Hippocampal formation (tissue), 2 donors: ENCODE measurements at places on chromosomes 2 and 18.

DNA sequence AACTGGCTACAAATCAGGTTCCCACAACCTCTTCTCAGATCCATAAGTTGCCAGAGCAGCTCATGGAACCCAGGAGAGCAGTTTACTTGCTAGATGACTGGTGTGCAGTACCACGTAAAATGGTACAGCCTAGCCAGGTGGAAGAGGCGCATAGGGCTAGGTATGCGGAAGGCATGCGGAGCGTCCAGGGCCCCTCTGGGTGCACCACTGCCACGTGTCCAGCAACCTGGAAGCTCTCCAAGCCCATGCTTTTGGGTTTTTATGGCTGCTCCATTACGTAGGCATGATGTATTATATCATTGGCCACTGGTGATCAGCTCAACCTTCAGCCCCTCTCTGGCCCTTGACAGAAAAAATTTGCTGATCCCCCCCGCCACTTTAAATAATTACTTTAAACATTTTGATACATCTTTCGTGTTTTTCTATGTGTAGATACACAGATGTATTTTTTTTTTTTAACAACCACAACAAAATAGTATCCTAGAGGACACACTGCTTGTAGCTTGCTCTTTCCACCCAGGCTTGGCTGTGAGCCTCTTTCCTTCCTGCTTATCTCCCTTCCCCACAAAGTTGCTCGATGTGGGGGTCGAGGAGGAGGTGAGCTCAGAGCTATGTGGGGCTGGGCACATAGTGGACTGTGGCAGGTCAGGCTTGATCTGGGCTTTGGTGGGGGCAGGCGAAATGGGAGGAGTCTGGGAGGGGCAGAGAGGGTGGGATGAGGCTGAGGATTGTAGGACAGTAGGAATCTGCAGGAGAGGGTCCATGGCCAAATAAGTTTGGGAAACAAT lies 65.4 kb upstream of the MCFD2 start:
- no peak for DNase-seq

DNA sequence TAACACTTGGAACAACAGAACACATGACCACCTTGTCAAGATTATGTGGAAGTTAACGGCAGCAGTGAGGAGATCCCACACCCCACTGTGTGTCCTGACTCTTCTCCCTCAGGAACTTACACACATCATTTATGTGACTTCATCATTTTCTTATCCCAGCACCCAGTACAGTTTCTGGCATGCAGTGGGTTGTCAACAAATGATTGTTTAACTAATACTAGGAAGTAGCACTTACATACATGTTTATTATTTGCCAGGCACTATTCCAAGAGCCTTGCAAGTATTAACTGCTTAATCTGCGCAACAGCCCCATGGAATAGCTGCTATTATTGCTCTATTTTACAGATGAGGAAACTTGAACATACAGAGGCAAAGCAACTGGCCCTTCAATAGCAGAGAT lies 391.5 kb downstream of the TXNL1 start:
- no peak for DNase-seq

GRCh38 chr2:166892397-166892796 lies 4.1 kb downstream of the XIRP2 start:
- no peak for DNase-seq

- peak; percentile 28 for DNase-seq
Observed at GRCh38 chr2:190088917-190089316, 26.4 kb upstream of the MSTN start.

- no peak for DNase-seq
Observed at GRCh38 chr18:9838144-9838877, 47.5 kb upstream of the TXNDC2 start.

DNA sequence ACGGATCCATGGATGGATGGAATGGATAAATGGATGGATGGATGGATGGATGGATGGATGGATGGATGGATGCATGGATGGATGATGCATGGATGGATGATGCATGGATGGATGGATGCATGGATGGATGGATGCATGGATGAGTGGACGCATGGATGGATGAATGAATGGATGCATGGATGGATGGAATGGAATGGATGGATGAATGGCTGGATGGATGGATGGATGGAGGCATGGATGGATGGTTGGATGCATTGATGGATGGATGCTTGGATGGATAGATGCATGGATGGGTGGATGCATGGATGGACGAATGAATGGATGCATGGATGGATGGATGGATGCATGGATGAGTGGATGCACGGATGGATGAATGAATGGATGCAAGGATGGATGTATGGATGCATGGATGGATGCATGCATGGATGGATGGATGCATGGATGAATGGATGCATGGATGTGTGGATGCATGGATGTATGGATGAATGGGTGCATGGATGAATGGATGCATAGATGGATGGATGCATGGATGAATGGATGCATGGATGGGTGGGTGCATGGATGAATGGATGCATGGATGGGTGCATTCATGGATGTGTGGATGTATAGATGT lies 209.2 kb downstream of the ALPK2 start:
- DNase-seq = no peak
